ENCODE measurements at places on chromosomes 6 and 20.

DNA sequence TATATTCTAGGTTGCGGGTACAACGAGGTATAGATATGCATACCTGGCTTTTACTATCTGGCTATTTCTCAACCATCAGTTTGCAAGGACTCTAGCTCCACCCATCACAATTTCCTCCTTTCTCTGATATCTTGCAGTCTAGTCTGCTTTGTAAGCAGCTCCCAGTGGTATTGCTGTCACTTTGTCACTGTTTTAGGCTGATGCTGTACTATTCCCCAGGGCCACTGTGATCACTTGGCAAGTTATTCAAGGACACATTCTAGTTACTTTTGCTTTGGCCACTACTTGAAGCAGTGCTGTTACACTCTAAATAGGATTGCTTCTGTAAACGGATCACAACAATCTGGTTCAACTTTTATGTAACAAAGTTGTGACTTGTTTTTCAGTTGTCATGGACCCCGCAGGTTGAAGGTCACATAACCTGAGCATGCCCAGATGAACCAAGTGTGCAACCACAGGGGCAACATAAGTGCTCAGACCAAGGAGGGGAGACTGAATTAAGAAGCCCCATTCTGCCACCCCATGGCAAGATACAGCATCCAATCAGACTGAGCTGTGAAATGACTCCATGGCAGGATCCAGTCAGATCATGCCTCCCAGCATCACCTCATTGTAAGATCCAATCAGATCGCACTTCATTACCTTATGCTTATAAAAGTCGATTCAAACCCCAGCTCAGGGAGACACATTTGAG lies 588.4 kb upstream of the CITED2 start:
- DNase-seq: no peak

DNA sequence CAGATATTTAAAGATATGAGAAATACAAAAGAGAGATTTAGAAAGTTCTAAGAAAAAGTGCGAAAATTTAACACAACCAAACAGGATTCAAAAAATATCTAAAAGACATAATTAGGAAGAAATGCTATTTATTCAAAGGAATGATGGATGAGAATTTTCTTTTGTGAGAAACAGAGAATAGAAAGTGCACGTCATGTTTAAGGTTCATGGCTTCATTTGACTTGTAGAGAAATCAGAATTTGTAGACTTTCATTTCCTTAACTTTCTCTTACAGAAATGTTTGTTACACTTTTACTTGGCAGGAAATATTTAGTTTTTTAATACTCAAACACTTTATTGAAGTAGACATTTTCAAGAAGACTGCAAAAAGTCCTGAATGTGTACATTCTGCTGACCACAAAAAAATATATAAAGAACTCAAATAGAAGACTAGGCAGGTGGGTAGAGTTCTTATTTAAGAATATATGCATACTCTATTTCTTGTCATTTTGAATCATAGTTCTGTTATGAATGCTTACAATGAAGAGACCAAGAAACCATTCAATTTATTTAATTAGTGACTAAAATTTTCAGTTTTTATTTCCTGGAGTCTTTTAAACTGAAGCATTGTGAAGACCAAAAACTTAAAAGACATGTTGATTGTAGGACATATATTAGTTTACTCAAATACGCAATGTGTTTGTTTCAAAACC lies 710.5 kb upstream of the HS3ST5 start:
- DNase-seq: no peak

DNA sequence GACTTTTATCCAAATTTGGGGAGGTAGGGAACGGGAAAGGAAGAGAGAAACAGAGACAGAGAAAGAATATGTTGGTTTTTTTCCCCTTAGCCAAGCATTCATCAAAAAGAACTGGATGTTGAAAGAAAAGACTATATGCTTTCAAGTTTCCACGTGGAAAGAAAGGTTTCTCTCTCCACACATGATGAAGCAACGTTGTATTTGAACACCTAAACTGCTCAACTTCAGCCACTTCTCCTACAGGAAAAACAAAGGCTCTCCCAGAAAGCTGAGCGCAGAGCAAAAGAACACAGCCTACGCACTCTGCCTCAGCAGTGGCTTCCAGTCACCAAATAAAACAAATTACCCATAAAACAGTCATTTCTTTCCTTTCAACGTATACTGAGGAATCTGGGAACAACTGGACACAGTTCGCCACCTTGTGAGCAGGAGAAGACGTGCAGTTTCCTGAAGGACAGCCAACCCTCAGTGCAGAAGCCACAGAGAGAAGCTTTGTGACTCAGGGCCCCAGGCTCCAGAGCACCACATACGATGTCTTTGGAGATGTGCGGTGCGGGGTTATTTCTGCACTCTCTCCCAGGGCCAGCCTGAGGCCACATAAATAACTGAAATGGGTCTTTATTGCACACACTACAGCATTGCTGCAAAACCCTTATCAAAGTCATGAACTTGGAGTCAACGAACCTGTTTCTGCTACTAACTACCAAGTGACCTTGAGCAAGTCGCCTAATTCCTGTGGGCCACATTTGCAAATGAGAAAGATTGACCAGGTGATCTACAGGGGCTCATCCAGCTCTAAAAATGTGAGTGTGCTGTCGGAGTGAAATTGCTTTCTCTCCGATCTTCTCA lies 10.1 kb downstream of the IL17F start:
- peak; percentile 41 for DNase-seq

- DNase-seq: no peak
Measured at GRCh38 chr6:76466286-76466685, 393.8 kb upstream of the IMPG1 start.

DNA sequence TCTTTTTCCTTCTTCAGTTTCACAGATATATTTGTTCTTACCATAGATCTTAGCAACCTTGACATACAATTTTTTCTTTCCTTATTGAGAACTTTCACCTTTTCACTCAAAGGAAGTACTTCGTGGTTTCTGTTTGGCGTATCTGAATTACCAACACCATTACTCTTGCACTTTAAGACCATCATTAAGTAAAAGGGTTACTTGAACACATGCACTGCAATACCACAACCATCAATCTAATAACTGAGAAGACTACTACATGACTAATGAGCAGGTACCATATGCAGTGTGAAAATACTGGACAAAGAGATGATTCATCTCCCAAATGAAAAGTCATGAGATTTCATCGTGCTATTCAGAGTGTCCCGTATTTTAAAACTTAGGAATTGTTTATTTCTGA lies 21.7 kb upstream of the SENP6 start:
- no peak for DNase-seq

DNA sequence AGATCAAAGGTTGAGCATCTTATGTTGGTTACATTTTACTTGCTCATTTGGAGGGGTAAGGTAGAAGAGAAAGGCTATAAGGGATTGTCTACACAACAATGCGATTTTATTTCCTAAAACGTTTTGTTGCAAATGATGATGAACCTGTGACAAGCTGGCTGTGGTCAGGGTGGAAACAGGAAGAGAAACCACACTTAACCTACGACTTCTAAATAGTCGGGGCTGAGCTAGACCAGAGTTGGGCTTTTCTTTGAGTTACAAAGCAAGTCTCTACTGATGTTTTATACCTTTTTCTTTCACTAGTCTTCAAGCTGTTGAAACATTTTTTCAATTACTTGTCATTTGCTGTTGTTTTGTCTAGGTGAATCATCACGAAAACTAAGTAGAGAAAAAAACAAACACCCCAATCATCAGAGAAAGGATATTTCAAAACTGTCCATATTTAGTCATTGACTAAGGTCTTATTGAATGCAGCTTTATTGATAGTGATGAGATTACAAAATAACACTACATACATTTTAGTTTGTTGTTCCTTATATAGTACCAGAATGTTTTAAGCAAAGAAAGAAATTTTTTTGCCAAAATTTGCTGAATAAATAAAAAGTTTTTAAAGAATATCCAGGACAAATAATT lies 18.0 kb downstream of the KLHL31 start:
- peak; percentile 36 for DNase-seq

DNA sequence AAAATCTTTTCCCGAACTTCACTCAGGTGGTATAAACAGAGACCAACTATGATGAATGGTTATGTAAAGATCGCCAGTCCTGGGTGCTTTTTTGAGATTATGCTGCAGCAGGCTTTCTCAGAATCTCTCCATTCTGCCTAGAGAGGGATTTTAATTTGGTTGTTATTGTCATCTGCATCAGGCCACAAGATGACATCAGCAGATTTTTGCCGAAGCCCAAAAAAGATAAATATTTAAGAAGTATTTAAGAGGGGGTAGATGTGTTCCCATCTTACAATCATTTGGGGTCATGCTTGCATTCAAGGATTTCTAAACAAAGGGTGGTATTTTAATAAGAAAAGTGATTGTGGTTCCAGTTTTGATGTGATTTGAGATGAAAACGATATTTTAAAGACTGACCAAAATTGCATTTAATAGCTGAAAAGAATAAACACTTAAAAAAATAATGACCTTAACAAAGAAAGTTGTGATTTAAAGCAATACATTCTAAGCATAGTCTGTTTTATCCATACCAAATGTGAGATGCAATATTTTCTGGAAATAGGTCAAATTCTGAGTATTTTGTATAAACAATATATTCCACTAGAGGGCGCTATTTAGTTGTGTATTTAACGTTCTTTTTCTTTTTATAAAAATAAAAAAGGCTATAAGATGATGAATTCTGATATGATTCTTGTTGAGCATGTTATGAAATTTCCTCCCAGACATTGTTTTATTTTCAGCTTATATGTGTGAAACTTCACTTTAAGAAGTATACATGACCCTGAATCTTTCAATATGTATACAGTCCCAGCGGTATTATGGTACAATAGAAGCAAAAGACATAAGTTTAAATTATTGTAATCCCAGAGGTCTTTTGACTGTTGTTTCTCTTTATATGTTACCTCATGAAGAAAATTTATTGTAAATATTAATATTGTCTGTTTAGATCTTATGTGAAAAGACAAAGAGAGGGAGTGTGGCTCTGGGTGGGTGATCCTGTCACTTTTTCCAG lies 51.0 kb upstream of the ZFP64 start:
- no peak for DNase-seq

- DNase-seq: no peak
Measured at GRCh38 chr6:153170511-153170910, 39.4 kb upstream of the RGS17 start.

GRCh38 chr20:53276143-53276542 lies 304.0 kb downstream of the TSHZ2 start:
- no peak for DNase-seq

GRCh38 chr6:56851074-56851473 lies 103.8 kb upstream of the BEND6 start:
- no peak for DNase-seq

DNA sequence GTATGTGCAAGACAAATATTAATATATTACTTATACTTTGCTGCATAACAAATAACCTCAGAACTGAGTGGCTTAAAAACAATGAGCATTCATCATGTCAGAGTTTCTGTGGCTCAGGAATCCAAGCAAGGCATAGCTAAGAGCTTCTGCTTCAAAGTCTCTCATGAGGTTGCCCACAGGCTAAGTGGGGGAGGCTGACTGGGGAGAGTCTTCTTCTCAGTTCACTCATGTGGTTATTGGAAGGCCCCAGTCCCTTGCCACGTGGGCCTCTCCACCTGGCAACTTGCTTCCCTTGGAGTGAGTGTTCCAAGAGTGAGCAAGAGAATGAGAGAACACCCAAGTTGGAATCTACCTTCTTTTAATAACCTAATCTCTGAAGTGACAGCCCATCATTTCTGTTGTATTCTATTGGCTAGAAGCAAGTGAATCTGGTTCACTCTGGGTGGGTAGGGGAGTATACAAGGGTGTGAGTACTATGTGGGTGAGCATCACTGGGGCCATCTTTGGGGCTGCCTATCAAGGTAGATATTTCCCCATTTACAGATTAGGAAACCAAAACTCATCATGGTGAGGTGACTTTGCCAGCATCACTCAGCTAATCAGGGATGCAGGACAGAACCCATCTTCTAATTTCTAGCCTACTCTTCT lies 36.0 kb downstream of the DNAH8 start:
- peak; percentile 8 for DNase-seq

DNA sequence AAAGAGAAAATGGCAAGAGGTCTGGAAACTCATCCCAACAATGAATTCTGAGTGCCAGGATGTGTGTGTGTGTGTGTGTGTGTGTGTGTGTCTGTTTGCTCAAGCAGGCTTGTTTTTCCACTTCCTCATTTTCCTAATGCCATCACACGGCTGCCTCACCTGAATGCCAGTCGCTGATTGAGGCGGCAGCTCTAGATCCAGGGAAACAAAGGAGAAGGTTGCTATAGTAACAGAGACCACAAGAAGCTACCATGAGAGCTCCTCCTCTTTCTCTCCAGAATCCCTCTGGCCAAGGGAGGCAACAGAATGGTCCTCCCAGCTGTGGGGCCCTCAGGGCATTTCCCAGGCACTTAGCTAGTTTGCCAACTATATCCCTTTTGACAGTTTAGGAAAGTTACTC lies 241.1 kb upstream of the TSHZ2 start:
- no peak for DNase-seq

DNA sequence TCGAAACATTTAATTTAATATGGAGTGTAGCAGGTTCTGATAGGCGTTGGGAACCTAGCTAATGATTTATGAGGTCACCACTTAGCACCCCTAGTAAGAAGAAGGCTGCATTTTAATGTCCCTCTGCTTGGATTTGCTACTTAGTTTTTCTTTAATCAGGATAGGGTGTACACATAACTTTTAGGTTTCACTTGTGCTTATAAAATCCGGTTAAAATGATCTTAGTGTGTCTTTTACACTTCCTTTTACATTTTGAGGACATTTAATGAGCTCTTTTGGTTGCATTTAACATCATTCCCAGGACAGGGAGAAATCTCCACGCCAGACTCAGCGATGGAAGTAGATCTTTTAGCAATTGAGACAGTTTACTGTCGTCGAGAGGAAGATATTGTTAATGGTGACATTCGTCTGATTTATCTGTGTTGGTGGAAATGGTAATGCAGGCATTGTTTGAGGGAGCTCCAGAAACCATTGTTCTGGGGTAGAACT lies 5.6 kb downstream of the TFAP2A start:
- no peak for DNase-seq

DNA sequence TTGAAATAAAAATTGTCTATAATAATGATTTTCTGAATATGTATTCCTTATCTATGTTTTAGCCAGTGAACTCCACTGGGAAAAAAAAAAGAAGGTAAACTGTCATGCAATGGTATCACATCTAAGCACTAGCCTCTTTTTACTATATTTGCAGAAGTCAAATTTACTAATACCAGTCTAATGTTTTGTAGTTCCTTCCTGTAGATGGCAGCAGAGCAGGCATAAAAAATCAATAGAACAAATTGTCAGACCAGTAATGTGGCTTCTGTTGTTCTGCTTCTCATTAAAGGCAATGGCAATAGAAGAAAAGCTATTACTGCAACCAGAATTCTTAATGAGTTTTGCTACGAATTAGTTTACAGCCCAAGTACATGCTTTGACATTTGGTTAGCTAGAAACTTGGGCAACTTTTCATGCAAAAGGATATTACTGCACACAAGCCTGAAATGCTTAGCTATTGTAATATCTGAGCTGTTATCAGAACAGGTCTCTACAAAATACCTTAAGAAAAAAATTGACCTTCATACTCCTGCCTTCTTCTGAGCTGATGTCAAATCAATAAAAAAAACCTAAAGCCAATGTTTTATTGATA lies 476.9 kb downstream of the KHDRBS2 start:
- no peak for DNase-seq

All from activated naive CD8-positive, alpha-beta T cell treated with anti-CD3 and anti-CD28 coated beads, Interleukin-2, amount 50 U/mL, for 24 hours (primary cell).